H1 (cell line): ENCODE measurements at places on chromosomes 16 and 17.
A peak's percentile ranks its signal among the peaks of the same experiment; 100 is the strongest.

DNA sequence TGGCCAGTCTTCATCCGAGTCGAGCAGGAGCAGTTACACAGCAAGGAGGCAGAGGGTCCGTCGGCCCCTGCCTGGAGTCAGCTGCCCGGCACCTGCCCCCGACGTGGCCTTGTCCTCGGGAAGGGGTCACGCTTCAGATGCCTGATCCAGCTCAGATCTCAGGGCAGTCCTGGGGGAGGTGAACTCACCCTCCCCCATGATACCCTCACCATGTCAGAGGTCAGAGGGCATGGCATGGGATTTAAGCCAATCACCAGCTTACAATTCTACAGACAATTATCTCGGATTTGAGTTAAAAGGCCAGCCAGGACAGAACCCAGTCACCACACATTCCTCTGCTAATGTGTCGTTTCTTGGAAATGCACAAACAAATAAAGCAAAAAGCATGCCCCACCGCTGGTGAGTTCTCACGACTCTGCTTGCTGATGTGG lies 211.3 kb downstream of the FOXL1 start:
- 0 out of 2 replicates have a peak, but pooled peaks cover 4% of the 10 kb centered on the region for H3K4me1 ChIP-seq
- DNase-seq = no peak
- no peaks in the 10 kb centered on the region for H3K36me3 ChIP-seq

- H3K4me1 ChIP-seq = no peaks in the 10 kb centered on the region
- H3K4me3 ChIP-seq = no peak overlapping the region
- H3K27ac ChIP-seq = no peak overlapping the region
- H3K27me3 ChIP-seq = no peaks in the 10 kb centered on the region
- H3K36me3 ChIP-seq = peaks cover 17% of the 10 kb centered on the region; the same call in 1 of the 2 replicates
These were observed 7.5 kb downstream of the CTU2 start for GRCh38 chr16:88713568-88714419.

- no peak overlapping the region for H3K27ac ChIP-seq
- H3K27me3 ChIP-seq = no peaks in the 10 kb centered on the region
- no peaks in the 10 kb centered on the region for H3K36me3 ChIP-seq
- DNase-seq = peak; percentile 88
- no peak overlapping the region for H3K4me3 ChIP-seq
These were observed 8.1 kb upstream of the CPNE2 start for GRCh38 chr16:57084257-57084770.

DNA sequence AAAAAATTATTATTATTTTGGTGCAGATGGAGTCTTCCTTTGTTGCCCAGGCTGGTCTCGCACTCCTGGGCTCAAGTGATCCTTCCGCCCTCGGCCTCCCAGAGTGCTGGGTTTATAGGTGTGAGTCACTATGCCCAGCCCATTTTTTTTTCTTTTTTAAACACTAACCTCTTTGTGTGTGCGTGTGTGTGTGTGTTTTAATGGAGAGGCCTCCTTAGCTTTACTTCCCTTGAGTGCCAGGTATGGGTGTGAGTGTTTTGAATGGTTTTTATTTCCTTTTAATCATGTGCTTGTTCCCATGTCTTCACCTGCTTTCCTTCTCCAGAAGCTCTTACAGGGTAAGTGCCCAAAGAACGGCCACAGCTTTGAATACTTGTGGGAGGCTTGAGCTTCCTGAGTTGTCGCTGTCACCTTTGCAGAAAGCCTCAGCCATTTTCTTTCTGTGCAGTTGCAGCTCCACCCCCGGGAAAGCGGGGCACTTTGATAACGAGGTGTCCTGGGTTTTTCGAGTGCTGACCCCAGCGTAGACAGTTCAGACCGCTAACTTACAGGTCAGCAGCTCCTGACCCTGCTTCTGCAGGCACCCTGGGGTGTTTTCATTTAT lies 22.6 kb downstream of the AKAP1 start:
- no peak for DNase-seq
- no peak overlapping the region for H3K4me3 ChIP-seq
- H3K4me1 ChIP-seq = peaks cover 30% of the 10 kb centered on the region; the same call in 1 of the 2 replicates
- no peak overlapping the region for H3K27ac ChIP-seq

GRCh38 chr17:1031711-1032110 lies 34.8 kb downstream of the TIMM22 start:
- H3K4me3 ChIP-seq = peak overlapping the region; percentile 35
- H3K27me3 ChIP-seq = peaks cover 3% of the 10 kb centered on the region; the same call in 1 of the 2 replicates
- H3K4me1 ChIP-seq = no peaks in the 10 kb centered on the region; the same call in 1 of the 2 replicates
- DNase-seq = peak; percentile 73
- H3K27ac ChIP-seq = no peak overlapping the region
- no peaks in the 10 kb centered on the region for H3K36me3 ChIP-seq

GRCh38 chr17:19313746-19314651 lies 48.5 kb downstream of the B9D1 start:
- H3K4me1 ChIP-seq = peaks cover 20% of the 10 kb centered on the region
- no peaks in the 10 kb centered on the region for H3K27me3 ChIP-seq
- H3K4me3 ChIP-seq = no peak overlapping the region
- no peak overlapping the region for H3K27ac ChIP-seq

DNA sequence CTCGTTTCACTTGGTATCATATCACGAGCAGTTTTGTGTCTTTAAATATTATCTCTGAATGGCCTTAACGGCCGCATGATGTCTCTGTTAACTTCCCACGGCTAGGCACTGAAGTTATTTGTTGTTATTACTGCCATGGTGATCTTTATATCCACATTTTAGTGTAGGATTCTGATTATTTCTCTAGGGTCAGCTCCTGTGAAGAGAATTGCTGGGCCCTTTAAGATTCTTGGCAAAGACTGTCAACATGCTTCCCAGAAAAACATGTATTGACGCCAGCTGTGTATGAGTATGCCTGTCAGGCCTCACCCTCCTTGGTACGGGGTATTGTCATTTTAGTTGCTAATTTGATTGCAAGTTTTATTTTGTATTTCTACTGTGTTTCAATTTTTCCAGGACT lies 263.5 kb downstream of the SNX29 start:
- DNase-seq = no peak
- no peak overlapping the region for H3K27ac ChIP-seq
- H3K36me3 ChIP-seq = no peaks in the 10 kb centered on the region
- H3K4me1 ChIP-seq = no peaks in the 10 kb centered on the region

- H3K27ac ChIP-seq = no peak overlapping the region
- H3K27me3 ChIP-seq = no peaks in the 10 kb centered on the region
- H3K4me1 ChIP-seq = peaks cover 13% of the 10 kb centered on the region
These were observed 2.0 kb downstream of the SIAH1 start for GRCh38 chr16:48383009-48383876.

DNA sequence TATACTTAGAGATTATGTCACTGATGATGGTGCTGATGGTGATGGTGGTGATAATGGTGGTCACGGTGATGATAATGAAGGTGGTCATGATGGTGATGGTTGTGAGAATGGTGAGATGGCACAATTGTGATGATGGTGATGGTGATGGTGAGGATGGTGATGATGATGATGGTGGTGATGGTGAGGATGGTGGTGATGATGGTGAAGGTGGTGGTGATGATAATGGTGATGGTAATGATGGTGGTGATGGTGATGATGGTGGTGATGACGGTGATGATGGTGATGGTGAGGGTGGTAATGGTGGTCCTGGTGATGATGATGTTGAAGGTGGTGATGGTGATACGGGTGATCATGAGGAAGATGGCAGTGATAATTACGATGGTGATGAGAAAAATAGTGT lies 5.5 kb upstream of the CDT1 start:
- DNase-seq = no peak
- peaks cover 6% of the 10 kb centered on the region for H3K4me1 ChIP-seq
- no peaks in the 10 kb centered on the region for H3K27me3 ChIP-seq
- H3K27ac ChIP-seq = no peak overlapping the region

GRCh38 chr17:21215935-21216334 lies 2.0 kb upstream of the TMEM11 start:
- no peak overlapping the region for H3K4me3 ChIP-seq
- DNase-seq = no peak
- no peaks in the 10 kb centered on the region for H3K36me3 ChIP-seq
- H3K4me1 ChIP-seq = peaks cover 11% of the 10 kb centered on the region

DNA sequence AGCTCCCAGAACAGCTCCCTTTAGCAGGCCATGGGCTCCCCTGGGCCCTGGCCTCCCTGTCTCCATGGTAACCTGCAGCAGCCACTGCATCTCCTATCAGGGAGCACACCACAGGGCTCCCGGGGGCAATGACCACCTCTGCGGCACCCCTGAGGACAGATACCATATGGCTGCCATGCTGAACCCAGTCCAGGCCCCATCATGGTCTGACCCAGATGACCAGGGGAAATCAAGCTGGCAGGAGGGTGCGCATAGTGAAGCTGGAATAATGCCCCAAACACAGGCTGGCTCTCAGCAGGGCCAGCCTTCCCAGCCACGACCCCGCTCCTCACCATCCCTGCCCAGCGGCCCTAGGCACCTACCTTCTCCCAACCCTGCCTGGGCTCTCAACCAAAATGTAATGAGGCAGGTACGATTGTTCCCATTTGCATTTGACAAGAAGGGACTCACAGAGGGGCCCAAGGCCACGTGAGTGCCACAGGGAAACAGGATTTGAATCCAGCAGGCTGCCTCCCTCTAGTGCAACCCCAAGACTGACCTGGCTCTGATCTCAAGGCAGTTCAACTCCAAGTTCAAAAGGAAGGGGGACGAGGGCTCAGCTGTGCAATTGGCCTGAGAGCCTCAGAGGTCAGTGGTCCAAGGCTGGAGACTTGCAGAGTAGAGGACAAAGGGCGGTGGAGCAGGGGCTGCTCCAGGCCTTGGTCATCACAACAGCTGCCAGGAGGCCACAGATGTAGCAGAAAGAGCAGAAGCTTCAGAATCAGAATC lies 2.4 kb downstream of the RUNDC3A start:
- no peak overlapping the region for H3K27ac ChIP-seq
- peaks cover 45% of the 10 kb centered on the region for H3K4me1 ChIP-seq

- H3K4me3 ChIP-seq = peak overlapping the region; percentile 43; the same call in 1 of the 2 replicates
- H3K4me1 ChIP-seq = no peaks in the 10 kb centered on the region
- DNase-seq = no peak
- H3K36me3 ChIP-seq = no peaks in the 10 kb centered on the region
- no peak overlapping the region for H3K27ac ChIP-seq
These were observed 907.5 kb downstream of the CDH8 start for GRCh38 chr16:61128545-61129323.

- H3K27ac ChIP-seq = no peak overlapping the region
- no peak overlapping the region for H3K4me3 ChIP-seq
- no peak for DNase-seq
- H3K4me1 ChIP-seq = no peaks in the 10 kb centered on the region
- H3K27me3 ChIP-seq = peaks cover 54% of the 10 kb centered on the region
These were observed 2.8 kb downstream of the WNT3 start for GRCh38 chr17:46815474-46816353.

- peaks cover 2% of the 10 kb centered on the region for H3K4me1 ChIP-seq
- no peak overlapping the region for H3K27ac ChIP-seq
- no peak overlapping the region for H3K4me3 ChIP-seq
These were observed 25.9 kb upstream of the PVALEF start for GRCh38 chr17:81139428-81139827.

GRCh38 chr17:41456204-41456603 lies 11.0 kb downstream of the KRT32 start:
- H3K4me1 ChIP-seq = no peaks in the 10 kb centered on the region
- no peak overlapping the region for H3K27ac ChIP-seq
- no peak for DNase-seq
- H3K27me3 ChIP-seq = no peaks in the 10 kb centered on the region
- H3K4me3 ChIP-seq = no peak overlapping the region

DNA sequence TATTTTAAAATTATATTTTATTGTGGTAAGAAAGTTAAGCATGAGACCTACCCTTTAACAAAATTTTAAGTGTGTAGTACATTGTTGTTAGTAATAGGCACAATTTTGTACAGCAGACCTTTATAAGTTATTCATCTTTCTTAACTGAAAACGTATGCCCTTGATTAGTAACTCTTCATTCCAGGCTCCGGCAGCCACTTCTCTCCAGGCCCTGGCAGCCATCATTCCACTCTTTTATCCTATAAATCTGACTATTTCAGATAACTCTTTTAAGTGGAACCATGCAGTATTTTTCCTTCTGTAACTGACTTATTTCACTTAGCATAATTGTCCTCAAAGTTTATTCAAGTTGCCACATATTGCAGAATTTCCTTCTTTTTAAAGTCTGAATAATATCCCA lies 348.2 kb downstream of the CDH11 start:
- H3K4me3 ChIP-seq = no peak overlapping the region
- no peak overlapping the region for H3K27ac ChIP-seq
- H3K27me3 ChIP-seq = no peaks in the 10 kb centered on the region

GRCh38 chr16:2835638-2836493 lies 5.8 kb downstream of the ZG16B start:
- no peaks in the 10 kb centered on the region for H3K27me3 ChIP-seq
- H3K27ac ChIP-seq = no peak overlapping the region
- H3K4me3 ChIP-seq = no peak overlapping the region
- H3K4me1 ChIP-seq = peaks cover 9% of the 10 kb centered on the region
- no peaks in the 10 kb centered on the region for H3K36me3 ChIP-seq
- no peak for DNase-seq

DNA sequence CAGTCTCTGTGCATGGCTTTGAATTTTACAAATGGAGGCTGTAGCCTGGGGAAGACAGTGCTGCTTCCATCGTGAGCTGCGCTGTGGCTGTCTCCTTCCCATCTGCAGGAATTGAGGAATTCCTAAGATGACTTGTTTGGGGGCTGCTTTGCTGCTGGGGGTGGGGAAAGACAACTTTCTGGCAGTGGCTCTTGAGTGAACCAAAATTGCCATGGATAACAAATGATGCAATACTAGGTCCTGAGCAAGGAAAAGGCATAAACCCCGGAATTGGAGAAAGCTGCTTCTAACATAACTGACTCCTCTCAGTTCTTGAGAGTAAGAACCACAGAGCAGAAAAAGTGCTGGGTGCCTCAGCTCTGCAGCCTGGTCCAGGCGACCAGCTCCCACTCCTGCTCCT lies 245.0 kb upstream of the RPL38 start:
- H3K4me3 ChIP-seq = no peak overlapping the region
- H3K36me3 ChIP-seq = no peaks in the 10 kb centered on the region
- peaks cover 3% of the 10 kb centered on the region; the same call in 1 of the 2 replicates for H3K27me3 ChIP-seq
- no peak overlapping the region for H3K27ac ChIP-seq
- no peak for DNase-seq
- H3K4me1 ChIP-seq = peaks cover 6% of the 10 kb centered on the region; the same call in 1 of the 2 replicates

- peaks cover 14% of the 10 kb centered on the region for H3K27me3 ChIP-seq
- H3K4me1 ChIP-seq = peaks cover 4% of the 10 kb centered on the region; the same call in 1 of the 2 replicates
- 0 out of 2 replicates have a peak, but pooled peaks cover under 1% of the 10 kb centered on the region for H3K36me3 ChIP-seq
- no peak for DNase-seq
These were observed 913 bp downstream of the CDIP1 start for GRCh38 chr16:4537376-4538343.

GRCh38 chr16:24511174-24511573 lies 28.2 kb upstream of the RBBP6 start:
- no peak for DNase-seq
- H3K4me3 ChIP-seq = no peak overlapping the region
- H3K27me3 ChIP-seq = no peaks in the 10 kb centered on the region
- no peaks in the 10 kb centered on the region for H3K4me1 ChIP-seq

- no peaks in the 10 kb centered on the region for H3K27me3 ChIP-seq
- H3K4me3 ChIP-seq = no peak overlapping the region
- no peaks in the 10 kb centered on the region for H3K36me3 ChIP-seq
- no peak overlapping the region for H3K27ac ChIP-seq
- H3K4me1 ChIP-seq = peaks cover 12% of the 10 kb centered on the region
These were observed 19.6 kb upstream of the LRRC75A start for GRCh38 chr17:16511593-16511992.
